ENCODE measurements at places on chromosomes 16 and 17. TPM values are rescaled to one million over a fixed set of nuclear protein-coding genes. Genes with fewer than 3 reads are reported as not detected.

ST6GALNAC1 gene
- total RNA-seq = 0.15 TPM

TBCD gene
- 186 TPM for total RNA-seq

KNOP1 gene
- total RNA-seq = 70.1 TPM

MMP15 gene
- total RNA-seq = 10.9 TPM

PIRT gene
- total RNA-seq = not detected

ADAM11 gene
- 3.5 TPM for total RNA-seq

CRHR1 gene
- 0.15 TPM for total RNA-seq

NDUFAF8 gene
- total RNA-seq = 75.8 TPM

PLEKHM1 gene
- 28.5 TPM for total RNA-seq

CHST4 gene
- total RNA-seq = 1.1 TPM

PRSS33 gene
- 0.59 TPM for total RNA-seq

PSME3 gene
- total RNA-seq = 110 TPM

CACNA1H gene
- 31.1 TPM for total RNA-seq

ZNF629 gene
- total RNA-seq = 19.2 TPM

RSL1D1 gene
- total RNA-seq = 195 TPM

CHRNE gene
- total RNA-seq = 0.13 TPM

PERCC1 gene
- not detected for total RNA-seq

NPIPA7 gene
- 5.6 TPM for total RNA-seq

SOX8 gene
- total RNA-seq = 1.8 TPM

CUEDC1 gene
- total RNA-seq = 103 TPM

MT4 gene
- total RNA-seq = not detected

UTS2R gene
- total RNA-seq = 0.39 TPM

KRT27 gene
- not detected for total RNA-seq

TBC1D3I gene
- total RNA-seq = 0.54 TPM

ZNF597 gene
- 2.7 TPM for total RNA-seq

ADGRG3 gene
- total RNA-seq = not detected

KLHDC4 gene
- 50.7 TPM for total RNA-seq

CXCL16 gene
- 5.3 TPM for total RNA-seq

EVI2B gene
- 0.08 TPM for total RNA-seq

SALL1 gene
- not detected for total RNA-seq
